ENCODE measurements at places on chromosomes 13 and 19.

DNA sequence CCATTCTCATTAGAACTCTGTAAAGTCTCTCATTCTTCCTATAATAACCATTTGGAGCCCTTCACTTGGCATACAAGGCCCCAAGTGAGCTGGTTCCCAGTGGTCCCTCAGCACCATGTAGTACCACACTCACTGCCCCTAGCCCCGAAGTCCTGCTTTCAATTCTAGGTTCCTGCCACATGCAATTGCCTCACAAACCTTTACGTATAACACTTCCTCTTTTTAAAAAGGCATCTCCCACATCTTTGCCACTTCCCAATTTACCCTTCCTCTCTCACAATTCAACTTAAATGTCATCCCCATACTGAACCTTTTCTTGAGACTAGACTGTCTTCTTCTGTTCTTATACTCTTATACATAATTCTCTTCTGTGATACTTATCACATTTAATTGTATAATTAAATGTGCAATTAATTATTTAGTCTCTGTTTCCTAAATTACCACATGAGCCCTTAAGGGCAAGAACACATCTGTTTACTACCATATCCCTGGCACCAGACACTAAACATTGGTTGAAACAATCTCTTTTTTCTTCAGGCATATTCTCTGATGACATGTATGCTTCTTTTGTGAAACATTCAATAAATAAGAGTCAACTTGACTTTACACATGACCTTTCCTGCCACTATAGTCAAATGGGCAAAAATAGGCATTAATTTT is 304.0 kb downstream of the SPRY2 start:
- no peak for DNase-seq

DNA sequence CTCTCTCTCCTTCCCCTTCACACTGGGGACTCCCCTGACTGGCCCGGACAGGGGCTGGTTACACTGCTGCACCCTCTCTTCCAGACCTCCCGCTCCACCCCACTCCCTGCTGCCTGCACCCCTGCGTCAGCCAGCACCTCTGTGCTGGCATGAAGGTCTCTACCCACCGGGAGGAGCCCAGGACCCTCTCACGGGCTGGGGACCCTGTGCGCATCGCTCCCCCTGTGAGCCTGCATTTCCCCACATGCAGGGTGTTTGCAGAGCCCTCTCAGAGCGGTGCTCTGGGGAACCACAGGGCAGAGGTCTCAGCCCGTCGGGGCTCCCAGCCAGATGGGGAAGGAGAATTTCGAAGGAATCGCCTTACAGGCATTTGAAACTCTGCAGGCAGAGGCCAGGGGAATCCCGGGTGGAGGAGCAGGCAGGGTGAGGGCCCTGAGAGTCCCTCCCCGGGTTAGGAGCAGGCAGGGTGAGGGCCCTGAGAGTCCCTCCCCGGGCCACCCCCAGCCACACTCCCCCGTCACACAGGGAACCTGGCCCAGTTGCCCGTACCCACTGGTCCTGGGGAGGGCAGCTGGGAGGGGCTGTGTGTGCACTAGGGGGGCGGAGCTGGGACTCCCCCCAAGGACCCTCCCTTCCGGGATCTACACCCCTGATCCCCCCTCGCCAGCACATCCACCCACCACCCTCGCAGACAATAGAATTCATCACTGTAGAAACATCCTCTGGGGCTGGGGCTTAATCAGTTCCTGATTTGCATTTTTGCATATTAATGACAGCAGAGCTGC is 16.3 kb upstream of the TCF3 start:
- DNase-seq, result no peak

DNA sequence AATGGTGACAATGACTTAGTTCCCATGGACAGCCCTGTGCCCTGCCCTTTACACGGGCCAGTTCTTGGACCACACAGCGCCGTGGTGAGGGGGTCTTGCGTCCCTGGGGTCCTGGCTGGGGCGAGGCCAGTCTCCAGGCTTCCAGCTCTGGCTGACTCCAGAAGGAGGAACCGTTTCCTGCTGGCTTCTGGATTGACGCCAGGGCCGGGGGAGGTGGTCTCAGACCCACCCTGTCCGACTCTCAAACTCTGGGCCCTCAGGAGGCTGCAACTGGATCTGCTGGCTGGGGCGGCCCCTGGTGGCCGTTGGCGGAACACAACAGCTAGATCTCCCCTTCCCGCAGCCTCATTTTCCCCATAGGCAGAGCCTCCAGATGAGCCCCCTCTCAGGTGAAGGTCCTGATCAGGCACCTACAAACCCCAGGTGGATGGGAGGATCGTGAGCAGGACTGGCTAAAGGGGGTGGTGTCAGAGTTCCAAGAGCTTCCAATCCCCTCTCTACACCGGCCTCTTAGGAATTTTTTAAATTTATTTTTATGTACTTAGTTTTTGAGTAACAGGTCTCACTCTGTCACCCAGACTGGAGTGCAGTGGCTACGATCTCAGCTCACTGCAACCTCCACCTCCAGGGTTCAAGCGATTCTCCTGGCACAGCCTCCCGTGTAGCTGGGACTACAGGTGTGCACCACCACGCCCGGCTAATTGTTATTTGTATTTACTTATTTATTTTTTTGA is 8.0 kb downstream of the CCDC194 start:
- peak; percentile 53 for DNase-seq

GRCh38 chr19:35629332-35629633 is 447 bp downstream of the RBM42 start:
- no peak for DNase-seq

GRCh38 chr13:73258406-73258805 is 199.6 kb downstream of the KLF5 start:
- no peak for DNase-seq

- no peak for DNase-seq
Observed at GRCh38 chr19:48499316-48500090, 12.1 kb downstream of the LMTK3 start.

DNA sequence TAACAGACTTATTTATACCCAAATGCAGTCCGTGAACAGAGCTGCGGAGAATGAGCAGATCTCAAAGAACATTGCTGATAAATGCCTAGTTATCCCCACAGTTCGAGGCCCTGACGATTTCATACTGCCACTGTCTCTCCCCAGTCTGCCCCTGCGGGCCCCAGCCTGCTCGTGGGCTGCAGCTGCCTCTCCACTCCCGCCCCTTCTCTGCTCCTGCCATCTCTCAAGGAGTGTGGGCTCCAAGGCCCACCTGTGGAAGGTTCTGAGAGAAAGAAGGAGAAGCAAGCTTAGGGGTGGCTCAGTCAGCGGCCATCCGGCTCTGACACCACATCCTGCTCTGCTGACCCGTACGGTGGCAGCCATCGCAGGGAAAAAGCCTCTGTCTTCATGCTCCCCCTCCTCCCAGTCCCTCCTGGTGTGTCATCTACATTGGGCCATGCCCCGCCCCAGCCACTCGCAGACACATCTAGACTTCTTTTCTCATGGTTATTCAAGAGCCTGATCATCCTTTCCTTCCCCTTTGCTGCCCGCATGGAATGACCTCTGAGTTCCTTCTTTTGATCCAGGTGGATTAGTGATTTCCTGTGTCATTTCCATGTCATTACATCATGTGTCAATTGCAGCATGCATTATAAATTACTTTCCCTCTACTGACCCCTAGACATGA is 52.0 kb downstream of the EPS15L1 start:
- no peak for DNase-seq

DNA sequence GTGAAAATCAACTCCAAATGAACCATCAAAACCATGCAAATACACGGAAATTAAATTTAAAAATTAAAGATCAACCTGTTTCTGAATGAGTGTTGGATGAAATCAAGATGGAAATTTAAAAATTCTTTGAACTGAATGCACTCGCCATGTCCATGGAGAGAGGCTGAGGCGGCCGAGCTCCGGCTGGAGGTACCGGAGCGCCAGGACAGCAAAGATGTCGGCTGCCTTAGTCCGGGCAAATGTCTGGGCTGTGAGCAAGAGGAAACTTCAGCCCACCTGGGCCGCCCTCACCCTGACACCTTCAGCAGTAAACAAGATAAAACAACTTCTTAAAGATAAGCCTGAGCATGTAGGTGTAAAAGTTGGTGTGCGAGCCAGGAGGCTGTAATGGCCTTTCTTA is 5.3 kb upstream of the ZNF506 start:
- DNase-seq, result no peak

- no peak for DNase-seq
Observed at GRCh38 chr13:45219123-45219891, 18.5 kb upstream of the KCTD4 start.

GRCh38 chr19:1252221-1252820 is 3.9 kb downstream of the MIDN start:
- DNase-seq, result no peak

- DNase-seq, result no peak
Observed at GRCh38 chr19:1884719-1885334, 469 bp downstream of the ABHD17A start.

GRCh38 chr13:94419304-94419924 is 60.1 kb downstream of the DCT start:
- DNase-seq, result no peak

- peak; percentile 49 for DNase-seq
Observed at GRCh38 chr13:44313674-44314073, 60.0 kb upstream of the SERP2 start.

DNA sequence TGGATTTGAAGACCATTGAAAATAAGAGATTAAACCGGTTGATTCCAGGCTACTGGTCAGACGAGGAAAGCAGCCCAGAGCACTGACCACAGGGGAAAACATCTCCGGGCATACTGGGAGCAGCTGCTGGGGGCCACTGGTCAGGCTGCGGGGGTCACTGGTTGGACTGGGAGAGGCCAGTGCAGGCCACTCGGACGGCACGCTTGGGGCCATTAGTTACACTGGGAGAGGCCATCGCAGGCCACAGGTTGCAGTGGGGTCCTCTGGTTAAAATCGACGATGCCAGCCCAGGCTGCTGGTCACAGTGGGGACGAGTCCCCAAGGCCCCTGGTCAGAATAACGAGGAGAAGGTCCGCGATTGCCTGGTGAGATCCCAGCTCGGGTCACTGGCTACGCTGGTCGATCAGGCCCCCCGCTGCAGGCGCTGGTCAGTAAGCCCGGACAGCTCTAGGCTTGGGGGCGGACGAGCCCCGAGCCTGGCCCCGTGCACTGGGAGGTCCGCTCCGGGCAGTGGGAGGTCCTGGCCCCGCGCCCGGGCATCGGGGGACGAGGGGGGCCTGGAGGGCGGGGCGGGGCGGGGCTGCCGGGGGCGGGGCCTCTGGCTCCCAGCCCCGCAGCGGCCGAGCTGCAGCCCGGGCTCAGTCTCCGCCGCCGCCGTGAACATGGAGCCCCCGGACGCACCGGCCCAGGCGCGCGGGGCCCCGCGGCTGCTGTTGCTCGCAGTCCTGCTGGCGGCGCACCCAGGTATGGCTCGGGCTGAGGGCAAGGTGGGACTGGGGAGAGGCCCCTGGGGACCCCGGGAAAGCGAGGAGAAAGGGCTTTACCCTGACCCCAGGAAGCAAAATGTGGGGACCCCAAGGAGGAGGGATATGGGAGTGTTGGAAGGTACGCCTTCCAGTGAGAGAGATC is at the start of gene BCAM:
BCAM (plus strand) TSS at position 641 of the 909 bp plus-strand sequence; CDS start at position 663, 22 bp downstream.
- DNase-seq, result peak; percentile 93

DNA sequence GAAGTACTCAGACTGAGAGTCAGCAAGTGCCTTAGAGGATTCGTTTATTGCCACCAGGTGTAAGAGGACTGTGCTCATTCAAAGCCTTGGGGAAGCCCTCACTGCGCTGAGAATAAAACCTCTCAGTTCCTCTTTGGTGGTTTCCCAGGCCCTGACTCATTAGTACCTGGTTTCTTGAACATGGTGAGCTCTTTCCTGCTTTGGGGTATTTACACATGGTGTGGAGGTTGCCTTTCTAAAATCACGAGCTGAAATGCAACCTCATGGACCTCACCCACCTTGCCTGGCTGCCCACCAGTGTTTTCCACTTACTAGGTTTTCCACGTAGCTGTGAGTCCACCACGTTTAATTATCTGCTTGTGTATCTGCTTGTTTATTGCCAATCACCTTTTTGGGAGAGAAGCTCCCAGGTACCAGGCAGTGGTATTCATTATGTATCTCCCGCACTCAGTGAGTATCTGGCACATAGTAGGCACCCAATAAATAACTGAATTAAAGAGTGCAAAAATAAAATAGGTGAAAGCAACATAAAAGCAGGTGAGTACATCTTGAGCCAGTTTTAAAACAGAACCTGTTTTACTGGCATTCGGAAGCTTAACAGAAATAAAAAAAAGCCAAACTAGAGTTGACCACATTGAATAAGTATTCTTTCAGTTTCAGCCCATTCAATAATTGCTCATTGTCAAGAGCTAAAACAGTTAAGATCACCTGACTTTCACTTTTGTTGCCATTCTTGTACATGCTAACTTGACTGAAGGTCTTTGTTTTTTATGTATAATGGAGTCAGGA is 533.0 kb downstream of the MYO16 start:
- DNase-seq, result no peak

DNA sequence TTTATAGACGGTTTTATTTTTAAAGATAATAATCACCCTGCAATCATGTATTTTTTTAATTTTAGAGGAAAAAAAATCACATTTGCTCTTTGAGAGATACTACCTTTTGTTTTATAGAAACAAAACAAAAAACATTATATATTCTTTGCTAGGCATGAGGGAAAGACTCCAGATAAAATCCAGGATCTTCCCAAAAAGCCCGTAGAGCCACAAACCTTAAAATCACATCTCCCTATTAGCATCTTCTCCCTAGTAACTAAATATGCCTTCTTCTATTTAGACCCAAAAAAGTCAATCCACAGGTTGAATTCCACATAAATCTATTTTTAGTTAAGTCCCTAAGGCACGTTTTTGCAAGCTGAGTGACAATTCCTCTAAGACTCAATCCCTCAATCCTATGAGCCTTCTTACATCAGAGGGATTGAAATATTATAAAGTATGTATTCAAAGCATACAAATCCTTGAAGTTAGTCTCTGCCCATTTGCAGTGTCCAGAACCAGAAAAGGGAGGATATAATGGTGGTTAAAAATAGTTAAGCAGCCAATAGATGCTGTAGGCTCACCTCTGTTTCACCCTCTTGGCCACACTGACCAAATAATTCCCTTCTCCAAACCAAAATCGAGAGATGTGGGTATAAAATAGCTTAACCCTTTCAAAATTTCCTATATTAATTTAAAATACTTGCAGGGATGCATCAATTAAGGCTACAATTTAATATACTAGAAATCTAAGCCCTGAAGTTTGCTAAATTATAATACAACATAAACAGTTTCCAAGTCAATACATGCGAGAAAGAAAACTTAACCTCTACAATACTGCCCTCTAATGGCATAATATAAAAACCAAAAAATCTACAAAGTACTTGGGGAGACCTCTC is 64.0 kb downstream of the SERP2 start:
- DNase-seq, result peak; percentile 49

- peak; percentile 73 for DNase-seq
Observed at GRCh38 chr19:34145741-34146202, 26.5 kb upstream of the LSM14A start.

DNA sequence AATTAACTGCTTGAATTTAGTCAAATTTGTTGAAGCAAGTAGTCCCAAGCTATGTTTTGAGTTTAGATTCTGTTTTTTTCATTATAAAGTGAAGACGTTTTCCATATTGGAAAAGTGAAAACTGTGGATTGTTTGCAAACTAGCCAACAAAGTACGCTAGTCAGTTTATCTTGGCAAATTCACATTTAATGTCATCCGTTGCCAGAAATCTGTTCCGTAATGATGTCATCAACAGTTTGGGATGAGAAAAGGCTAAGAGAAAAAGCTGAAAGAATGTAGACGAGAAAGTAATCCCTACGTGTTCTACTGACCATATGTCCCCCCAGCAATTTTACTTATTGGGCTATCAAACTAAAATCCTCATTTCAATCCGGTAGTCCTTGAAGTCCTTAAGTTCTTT is 419.6 kb downstream of the GPC6 start:
- DNase-seq, result no peak

- peak; percentile 71 for DNase-seq
Observed at GRCh38 chr19:48565090-48565489, 13.1 kb downstream of the SULT2B1 start.

GRCh38 chr13:25372284-25373081 is 709 bp downstream of the ATP8A2 start:
- DNase-seq, result no peak

GRCh38 chr13:47109028-47109427 is 212.2 kb upstream of the HTR2A start:
- DNase-seq, result no peak
